ENCODE measurements at places on chromosomes 12 and 14.

DNA sequence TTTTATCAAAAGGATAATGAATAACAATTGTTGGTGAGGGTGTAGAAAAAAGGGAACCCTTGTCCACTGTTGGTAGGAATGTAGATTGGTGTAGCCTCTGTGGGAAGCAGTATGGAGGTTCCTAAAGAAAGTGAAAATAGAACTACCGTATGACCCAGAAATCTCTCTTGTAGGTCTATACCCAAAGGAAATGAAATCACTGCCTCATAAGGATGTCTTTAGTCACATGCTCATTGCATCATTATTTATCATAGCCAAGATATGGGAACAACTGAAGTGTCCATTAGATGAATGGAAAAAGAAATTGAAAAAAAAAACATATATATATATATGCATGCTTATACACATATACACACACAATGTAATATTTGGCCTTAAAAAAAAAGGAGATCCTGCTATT is 158.8 kb upstream of the NPAS3 start:
- DNase-seq = no peak

DNA sequence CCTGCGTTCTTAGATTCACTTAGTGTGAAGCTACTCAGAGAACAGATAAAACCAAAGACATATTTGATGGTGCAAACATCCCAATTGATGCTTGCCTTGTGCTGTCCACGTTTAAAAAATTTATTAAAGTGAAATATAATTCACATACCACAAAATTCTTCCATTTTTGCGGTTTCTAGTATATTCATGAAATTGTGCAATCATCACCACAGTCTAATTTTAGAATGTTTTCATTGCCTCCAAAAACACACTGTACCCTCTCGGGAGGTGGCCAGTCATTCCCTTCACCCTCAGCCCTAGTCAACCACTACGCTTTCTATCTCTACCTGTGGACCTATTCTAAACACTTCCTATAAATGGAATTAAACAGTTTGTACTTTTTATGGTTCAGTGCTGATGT is 1109.2 kb downstream of the FLRT2 start:
- DNase-seq = no peak

GRCh38 chr14:61653507-61653906 is 41.8 kb upstream of the HIF1A start:
- no peak for DNase-seq

- no peak for DNase-seq
Observed at GRCh38 chr14:101840649-101841369, 79.3 kb downstream of the PPP2R5C start.

DNA sequence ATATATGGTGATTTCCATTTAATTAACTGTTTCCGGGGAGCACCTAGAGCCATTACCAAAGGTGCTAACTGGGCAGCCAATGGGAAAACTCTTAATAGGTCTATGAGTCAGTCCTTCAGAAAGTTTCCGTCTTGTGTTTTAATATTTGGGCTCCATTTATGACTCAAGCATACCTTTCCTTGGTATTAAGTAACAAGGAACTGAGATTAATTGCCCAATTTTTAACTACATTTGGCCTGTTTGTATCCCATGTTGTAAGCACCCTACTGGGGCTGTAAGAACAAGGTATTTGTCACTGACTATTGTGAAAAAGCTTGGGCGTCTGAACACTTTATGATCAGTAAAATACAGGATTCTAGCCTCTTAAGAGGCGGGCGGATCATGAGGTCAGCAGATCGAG is 62.8 kb upstream of the FOXN3 start:
- no peak for DNase-seq

DNA sequence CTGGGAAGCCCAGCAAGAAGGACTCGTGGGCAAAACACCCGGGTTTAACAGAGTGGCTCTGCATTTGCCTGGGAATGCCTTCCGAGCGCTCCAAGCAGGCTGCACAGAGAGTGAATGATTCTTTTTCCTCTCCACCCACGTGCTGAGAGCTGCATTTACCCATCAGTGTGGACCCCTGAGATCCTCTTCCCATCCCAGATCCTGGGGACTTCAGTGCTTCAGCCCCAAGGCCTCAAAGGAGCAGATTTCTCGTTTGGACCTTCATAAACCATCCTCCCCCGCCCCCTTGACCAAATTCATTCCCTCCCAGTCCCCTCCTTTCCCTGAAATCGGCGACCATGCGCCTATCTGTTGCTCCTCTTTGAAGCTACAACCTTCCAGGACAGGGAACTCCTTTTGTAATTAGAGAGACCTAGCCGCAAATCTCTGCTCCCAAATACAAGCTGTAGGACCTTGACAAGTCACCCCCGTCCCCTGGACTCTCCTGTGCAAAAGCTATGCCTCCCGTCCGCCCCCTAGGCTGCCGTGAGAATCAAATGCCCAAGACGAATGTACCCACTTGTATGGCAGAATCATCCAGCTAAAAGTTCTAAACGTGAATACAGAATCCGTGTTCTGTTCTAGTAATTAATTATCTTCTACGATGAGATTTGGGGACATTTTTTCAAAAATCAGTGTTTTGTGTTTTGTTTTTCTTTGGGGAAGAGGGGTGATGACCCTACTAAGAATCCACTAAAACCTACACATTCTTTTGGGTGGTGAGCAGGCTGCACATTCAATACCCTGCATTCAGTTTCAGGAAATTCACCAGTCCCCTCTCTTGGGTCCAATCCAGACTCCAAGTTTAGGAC is 8.8 kb downstream of the TBX5 start:
- DNase-seq = no peak

GRCh38 chr12:3951380-3952135 is 78.4 kb upstream of the PARP11 start:
- DNase-seq = no peak

DNA sequence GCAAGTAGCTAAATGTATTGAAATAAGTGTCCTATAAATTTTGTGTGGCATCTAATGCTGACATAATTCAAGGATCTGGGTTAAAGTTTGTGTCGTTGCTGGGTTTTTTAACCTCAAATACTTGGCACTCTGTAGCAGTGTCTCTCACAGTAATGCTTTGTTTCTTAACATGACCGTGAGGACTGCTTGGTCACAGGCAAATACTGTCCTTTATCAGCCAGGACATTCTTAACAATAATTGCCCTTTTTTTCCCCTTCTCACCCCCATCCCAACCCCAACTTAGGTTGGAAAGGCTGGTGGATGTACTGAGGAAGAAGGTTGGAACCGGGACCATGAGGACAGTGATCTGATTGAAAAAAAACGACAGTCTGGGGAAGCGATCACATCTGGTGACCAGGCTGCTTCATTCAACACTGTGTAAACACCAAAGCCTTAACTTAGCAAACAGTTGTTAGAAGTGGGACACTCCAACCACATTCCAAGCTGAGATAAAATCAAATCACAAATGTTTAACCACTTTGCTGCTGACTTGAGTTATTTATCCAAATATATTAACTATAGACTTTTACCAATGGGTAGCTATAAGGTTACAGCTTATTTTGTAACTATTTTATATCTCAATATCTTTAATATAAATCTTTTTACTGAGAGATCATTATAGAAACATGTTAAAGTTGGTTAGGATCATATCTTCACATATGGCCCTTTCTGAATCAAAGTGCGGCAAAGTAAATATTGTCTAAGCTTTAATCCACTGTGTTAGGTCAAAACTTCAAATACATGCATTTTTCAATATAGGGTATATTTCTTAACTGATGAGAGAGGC is 48.2 kb downstream of the FOXA1 start:
- DNase-seq = no peak

- no peak for DNase-seq
Observed at GRCh38 chr14:77903221-77903620, 103.3 kb downstream of the ADCK1 start.

DNA sequence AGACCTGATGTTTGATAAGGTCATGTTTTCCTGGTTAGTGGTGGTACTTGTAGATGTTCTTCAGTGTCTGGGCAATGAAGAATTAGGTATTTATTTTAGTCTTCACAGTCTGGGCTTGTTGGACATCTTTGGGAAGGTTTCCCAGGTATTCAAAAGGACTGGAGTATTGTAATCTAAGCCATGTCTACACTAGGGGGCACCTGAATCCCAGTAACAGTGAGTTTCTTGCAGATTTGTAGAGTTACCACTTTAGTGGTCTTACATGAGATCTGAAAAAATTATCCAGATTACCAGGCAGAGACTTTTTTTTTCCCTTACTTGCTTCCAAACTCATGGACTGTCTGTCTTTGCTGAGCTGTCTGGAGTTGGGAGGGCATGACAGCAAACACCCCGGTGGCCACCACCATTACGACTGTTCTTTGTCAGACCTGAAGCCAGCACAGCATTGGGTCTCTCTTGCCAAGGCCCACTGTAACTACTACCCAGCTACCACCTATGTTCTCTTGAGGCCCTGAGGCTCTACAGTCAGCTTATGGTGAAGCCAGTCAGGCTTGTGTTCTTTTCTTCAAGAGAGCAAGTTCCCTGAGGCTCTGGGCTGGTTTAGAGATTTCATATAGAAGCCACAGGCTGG is 820.7 kb upstream of the FBXO33 start:
- no peak for DNase-seq

DNA sequence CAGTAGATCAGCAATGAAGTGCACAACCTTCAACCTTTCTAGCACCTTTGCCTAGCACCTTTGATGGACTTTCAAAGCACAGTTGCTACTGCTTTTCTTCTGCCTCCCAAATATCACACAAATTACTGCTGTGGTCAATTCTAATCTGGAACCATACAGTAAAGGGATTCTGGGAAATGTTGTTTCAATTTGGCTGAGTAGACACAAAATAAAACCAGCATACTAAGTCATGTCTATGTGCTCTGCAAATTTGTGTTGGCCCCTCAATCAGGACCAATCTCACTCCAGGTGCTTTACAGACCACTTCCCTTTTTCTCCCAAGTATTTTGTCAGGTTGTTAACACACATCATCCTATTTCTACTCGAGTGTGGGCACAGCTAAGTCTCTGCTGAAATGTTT is 38.3 kb upstream of the ADAMTS20 start:
- no peak for DNase-seq

GRCh38 chr14:25406818-25407217 is 356.9 kb upstream of the STXBP6 start:
- no peak for DNase-seq

GRCh38 chr14:64324461-64324860 is 30.3 kb upstream of the ESR2 start:
- DNase-seq = no peak

DNA sequence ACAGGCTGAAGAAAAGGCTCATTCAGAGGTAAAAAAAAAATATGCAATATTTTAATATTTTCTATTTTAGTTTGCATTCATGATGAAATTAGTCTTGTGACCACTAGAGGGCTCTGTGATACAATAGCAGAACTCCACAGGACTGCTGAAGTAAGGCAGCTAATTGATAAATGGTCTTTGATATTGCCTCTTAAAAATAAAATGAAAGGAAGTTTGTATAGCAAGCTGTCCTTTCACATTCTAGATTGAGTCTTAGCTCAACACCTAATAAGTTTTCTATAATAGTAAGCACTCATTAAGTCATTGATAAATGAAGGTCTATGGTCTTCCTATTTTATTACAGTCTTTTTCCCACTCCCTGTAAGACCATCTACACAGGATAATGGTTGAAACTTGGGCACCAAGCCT is 315.7 kb downstream of the NAV3 start:
- no peak for DNase-seq

DNA sequence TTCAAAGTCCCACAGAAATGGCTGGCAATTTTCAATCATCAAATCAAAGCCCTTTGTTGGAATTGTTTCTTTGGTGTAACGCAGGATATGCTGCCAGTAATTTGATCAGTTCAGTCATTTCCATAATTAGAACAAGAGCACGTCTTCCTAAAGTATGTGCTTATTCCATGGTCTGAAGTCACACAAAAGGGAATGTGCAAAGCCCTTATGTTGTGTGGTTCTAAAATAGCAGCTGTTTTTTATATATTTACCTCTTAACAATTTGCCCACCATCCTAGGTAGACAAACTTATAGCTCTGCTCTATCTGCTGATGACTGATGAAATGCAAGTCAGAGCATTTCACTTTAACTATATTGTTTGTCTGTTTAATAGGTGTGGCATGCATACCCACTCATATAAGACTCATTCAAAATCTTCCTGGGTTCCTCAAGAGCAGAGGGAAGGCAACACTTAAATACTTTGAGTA is 176.1 kb upstream of the SLC38A2 start:
- no peak for DNase-seq

DNA sequence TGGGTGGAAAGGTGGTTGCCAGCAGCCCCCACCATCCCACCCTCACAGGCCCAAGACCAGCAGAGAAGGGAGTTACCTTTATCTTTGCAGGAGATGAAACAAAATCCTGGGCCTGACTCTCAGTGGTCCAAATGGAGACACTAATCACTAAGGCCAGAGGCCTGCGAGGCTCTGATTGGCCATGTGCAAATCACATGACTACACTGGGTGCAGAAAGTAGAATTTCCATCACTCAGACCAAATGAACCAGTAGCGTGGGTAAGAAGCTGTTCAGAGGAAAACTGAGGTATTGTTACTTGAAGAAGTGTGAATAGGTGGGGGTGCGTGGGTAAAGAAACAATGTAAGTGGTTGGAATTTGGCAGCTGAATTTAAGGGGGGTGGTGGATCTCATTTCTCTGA is 20.2 kb upstream of the PPP1CC start:
- no peak for DNase-seq
